ENCODE measurements at places on chromosomes 13 and 19.

GRCh38 chr19:7076151-7076550 is 6.6 kb downstream of the ZNF557 start:
- DNase-seq: no peak

GRCh38 chr19:11418549-11419506 is at the start of gene RGL3:
RGL3 (minus strand) TSS chr19:11419314; CDS start chr19:11419278, 36 bp downstream.
- no peak for DNase-seq

DNA sequence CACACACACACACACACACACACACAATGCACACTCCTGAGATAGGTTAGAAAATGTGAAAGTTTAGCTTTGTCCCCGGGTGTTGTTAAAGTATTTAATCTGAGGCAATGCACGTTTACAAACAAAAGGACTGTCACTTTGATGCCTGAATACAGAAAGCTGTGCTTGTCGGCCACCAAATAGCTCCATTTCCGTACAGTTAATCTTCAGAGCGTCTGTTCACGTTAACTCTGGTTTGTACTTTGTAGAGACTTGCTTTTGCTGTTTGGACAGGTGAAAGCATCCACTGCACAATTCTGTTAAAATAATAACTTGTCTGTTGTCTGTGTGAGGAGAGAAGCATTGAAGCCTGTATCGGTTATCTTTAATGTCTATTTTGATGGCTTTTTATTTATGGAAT is 267.8 kb downstream of the FGF9 start:
- DNase-seq: no peak

DNA sequence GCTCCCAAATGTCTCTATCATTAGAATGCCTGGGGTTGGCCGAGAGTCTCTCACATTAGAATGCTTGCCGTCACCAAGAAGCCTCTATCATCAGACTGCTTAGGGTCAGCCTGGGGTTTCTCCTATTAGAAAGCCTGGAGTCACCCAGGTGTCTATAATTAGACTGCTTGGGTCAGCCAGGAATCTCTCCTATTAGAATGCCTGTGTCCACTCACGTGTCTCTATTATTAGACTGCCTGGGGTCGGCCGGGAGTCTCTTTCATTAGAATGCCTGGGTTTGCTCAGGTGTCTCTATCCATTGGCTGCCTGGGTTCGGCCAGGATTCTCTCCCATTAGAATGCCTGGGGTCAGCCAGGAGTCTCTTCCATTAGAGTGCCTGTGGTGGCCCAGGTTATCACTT is 1453.1 kb downstream of the UQCRFS1 start:
- DNase-seq: no peak

GRCh38 chr19:10271543-10272086 is 695 bp downstream of the ICAM1 start:
- no peak for DNase-seq

DNA sequence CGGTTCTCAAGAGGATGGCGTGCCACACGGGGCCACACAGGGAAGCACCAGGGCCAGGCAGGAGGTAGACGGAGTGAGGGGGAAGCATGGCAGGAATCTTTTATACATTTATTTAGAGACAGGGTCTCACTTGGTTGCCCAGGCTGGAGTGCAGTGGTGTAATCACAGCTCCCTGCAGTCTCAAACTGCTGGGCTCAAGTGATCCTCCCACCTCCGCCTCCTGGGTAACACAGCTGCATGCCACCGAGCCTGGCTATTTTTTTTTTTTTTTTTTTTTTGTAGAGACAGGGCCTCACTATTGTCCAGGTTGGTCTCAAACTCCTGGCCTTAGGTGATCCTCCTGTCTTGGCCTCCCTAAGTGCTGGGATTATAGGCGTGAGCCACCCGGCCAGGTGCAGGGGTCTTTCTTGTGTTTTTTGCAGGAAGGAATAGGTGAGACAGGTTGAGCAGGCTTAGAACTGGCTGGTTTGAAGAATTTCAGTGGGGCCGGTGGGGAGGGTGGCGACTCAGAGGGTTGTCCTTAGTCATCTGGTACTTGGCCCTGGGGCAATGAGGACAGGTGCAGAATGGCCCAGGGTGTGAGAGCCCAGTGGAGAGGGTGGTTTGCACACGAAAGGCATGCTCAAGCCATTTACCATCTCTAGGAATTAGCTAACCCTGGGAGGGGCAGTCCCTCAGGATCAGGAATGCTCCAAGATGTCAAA is 7.6 kb downstream of the SSC5D start:
- DNase-seq: no peak

DNA sequence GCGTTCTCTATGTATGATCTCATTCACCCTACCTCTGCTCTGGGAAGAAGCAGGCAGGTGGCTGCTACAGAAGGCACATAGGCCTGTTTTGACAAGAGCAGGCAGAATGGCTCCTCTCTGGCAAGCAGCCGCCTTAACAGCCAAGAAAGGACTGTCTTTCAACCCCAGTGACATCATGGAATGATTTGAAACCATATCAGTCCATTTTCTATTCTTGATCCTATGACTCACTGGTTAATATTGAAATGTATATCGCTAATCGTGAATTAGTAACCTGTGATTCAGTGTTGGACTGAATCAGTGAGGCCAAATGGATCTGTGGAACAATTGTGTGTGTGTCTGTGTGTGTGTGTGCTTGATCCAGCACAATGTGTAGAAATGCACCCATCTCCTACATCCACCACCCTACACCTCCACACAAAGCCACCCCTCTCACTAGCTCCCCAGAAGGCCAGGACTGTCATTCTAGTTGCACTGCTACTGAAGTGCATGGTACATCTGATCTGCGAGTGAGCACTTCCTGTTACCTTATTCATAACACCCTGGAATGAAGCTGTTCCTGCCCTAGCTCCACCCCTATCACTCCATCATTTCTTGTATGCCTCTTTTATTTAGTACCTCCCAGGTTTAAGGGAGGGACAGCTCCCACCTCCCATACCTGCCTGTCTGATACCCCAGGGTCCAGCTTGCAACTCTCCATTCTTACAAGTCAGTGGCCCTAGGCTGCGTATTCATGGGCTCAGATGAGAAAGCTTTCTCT is 460.0 kb downstream of the FOXO1 start:
- peak; percentile 22 for DNase-seq

Data from activated CD4-positive, alpha-beta T cell treated with anti-CD3 and anti-CD28 coated beads for 1 hour (primary cell).